Pericardium fibroblast (primary cell): ENCODE measurements at places on chromosomes 7 and 10. TPM values are rescaled to one million over a fixed set of nuclear protein-coding genes. Genes with fewer than 3 reads are reported as not detected.

Gene VSTM4
- 9.1 and 9.3 TPM in 2 replicates for total RNA-seq

Gene MEOX2
- 10.3 and 17.0 TPM in 2 replicates for total RNA-seq

Gene ZNF425
- 2.3 and 2.7 TPM in 2 replicates for total RNA-seq

Gene KCND2
- 0.68 and 1.2 TPM in 2 replicates for total RNA-seq

Gene RASSF4
- 4.0 and 10.5 TPM in 2 replicates for total RNA-seq

Gene C7orf57
- not detected in 2 replicates for total RNA-seq

Gene ZNF239
- 1.2 and 4.3 TPM in 2 replicates for total RNA-seq

Gene TRIL
- 6.5 and 7.6 TPM in 2 replicates for total RNA-seq

Gene CNPY1
- not detected in 2 replicates for total RNA-seq

Gene FAM25A
- not detected in 2 replicates for total RNA-seq

Gene SPACDR
- total RNA-seq: 8.4 TPM in 1 of 2 replicates, not detected in the other

Gene CCDC136
- total RNA-seq: 0.77 and 5.5 TPM in 2 replicates

Gene EFCAB10
- total RNA-seq: not detected in 2 replicates

Gene MNX1
- total RNA-seq: not detected in 2 replicates

Gene CYP2C8
- not detected in 2 replicates for total RNA-seq

Gene PPP1R9A
- total RNA-seq: 0.23 and 0.51 TPM in 2 replicates

Gene CHN2
- 0.43 and 7.7 TPM in 2 replicates for total RNA-seq

Gene JAKMIP3
- 0.09 and 0.12 TPM in 2 replicates for total RNA-seq

Gene UTF1
- not detected in 2 replicates for total RNA-seq

Gene BET1
- 22.3 and 43.3 TPM in 2 replicates for total RNA-seq

Gene PNPLA8
- 19.3 and 25.0 TPM in 2 replicates for total RNA-seq

Gene MMD2
- not detected in 2 replicates for total RNA-seq

Gene IFIT1B
- total RNA-seq: not detected in 2 replicates

Gene CLDN12
- 9.1 and 17.4 TPM in 2 replicates for total RNA-seq

Gene BTBD16
- total RNA-seq: not detected in 2 replicates

Gene CLDN3
- not detected in 2 replicates for total RNA-seq

Gene MBL2
- total RNA-seq: not detected in 2 replicates

Gene CARD11
- total RNA-seq: 0.26 and 0.70 TPM in 2 replicates

Gene OR2A1
- not detected in 2 replicates for total RNA-seq

Gene NKX2-3
- 2.1 TPM in 1 of 2 replicates, not detected in the other for total RNA-seq

Gene KRIT1
- 16.7 and 28.6 TPM in 2 replicates for total RNA-seq

Gene ACSL5
- total RNA-seq: 4.3 and 6.5 TPM in 2 replicates

Gene ERLIN1
- 28.0 and 33.7 TPM in 2 replicates for total RNA-seq

Gene PDE6C
- not detected in 2 replicates for total RNA-seq

Gene EXOC6
- total RNA-seq: 0.35 and 1.5 TPM in 2 replicates

Gene SPDYE5
- not detected in 2 replicates for total RNA-seq

Gene GFRA1
- 1.6 and 2.0 TPM in 2 replicates for total RNA-seq

Gene PIK3CG
- not detected in 2 replicates for total RNA-seq

Gene VGF
- total RNA-seq: 0.51 TPM in 1 of 2 replicates, not detected in the other

Gene SLC18A3
- total RNA-seq: not detected in 2 replicates

Gene STEAP2
- 2.9 and 6.4 TPM in 2 replicates for total RNA-seq

Gene PIP
- total RNA-seq: not detected in 2 replicates

Gene C10orf105
- total RNA-seq: 0.12 TPM in 1 of 2 replicates, not detected in the other

Gene ARID5B
- total RNA-seq: 43.7 and 57.3 TPM in 2 replicates

Gene GPR85
- 0.35 and 7.6 TPM in 2 replicates for total RNA-seq

Gene DPP6
- 0.35 and 0.43 TPM in 2 replicates for total RNA-seq
